SJCRH30 (cell line): ENCODE measurements at places on chromosomes 12 and 14.

DNA sequence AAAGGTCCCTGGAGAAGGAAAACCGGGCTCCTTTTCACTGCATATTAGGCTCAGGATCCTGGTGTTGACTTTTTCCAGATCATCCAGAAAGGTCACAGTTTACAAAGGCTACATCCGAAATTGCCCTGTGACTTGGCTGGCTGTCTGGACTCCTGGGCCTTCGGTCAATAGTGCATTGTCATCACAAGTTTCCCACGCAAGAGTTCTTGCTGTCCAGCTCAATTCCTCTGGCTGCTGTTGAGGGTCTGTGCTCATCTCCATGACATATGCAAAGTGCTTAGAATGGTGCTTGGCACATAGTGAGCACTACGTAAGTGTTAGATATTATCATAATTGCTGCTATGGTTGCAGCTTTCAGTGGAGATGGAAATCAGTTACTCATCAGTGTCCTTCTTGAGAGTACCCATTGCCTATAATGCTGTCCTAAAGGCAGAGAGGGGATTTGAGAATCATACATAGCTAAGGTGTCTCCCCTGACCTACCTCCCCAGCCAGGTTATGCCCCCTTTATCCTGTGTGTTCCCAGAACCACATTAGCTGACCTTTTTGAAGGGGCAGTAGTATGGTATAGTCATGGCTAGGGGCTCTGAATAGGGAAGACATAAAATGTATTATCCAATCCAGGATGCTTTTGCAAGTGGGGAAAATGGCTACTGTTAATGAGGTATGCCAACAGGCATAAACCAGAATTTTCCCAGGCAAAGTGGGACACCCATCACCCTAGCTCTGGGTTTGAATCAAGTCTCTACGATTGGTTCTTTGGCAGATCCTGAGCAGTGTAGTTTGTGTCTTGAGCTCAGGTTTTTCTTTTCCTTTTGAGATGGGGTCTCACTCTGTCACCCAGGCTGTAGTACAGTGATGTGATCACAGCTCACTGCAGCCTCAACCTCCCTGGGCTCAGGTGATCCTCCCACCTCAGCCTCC lies 132.0 kb upstream of the CCND2 start:
- DNase-seq: no peak

DNA sequence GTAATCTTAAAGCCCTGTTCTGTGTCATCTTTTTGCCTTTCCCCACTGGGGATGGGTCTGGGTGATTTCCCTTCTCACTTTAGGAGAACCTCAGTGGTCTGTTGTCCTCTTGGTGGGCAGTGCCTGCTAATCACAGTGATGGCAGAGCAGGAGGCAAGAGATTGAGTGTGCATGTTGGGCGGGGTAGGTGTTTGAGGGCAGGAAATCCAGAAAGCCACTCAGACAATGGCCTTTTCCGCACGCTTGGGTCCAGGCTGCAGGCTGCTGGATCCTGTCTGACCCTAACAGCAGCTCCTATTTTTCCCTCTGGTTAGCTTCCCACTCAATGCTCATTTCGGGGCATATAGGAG lies 13.7 kb upstream of the ITGA5 start:
- no peak for DNase-seq

GRCh38 chr12:113961921-113962710 lies 4.0 kb downstream of the RBM19 start:
- DNase-seq: no peak

- no peak for DNase-seq
Observed at GRCh38 chr12:118472940-118473339, 96.6 kb downstream of the SUDS3 start.

- no peak for DNase-seq
Observed at GRCh38 chr14:74221741-74222140, 17.5 kb upstream of the VSX2 start.

DNA sequence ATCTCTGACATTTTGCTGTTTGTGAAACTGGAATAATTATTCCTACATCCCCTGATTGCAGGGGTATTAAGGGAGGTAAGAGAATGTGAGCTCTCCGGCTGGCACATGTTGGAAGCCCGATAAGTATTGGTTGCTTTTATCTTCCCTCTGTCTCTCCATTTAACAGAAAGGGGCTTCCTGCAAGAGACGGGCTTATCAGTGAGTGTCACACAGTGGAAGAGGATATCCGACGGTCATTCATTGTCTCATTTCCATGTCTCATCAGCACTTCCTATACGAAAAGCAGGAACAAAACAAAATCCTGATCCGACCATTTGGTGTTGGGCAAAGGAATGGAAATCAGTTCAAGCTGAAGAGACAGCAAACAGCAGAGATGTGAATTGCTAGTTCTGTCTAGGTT lies 10.7 kb downstream of the DYRK4 start:
- DNase-seq: no peak

DNA sequence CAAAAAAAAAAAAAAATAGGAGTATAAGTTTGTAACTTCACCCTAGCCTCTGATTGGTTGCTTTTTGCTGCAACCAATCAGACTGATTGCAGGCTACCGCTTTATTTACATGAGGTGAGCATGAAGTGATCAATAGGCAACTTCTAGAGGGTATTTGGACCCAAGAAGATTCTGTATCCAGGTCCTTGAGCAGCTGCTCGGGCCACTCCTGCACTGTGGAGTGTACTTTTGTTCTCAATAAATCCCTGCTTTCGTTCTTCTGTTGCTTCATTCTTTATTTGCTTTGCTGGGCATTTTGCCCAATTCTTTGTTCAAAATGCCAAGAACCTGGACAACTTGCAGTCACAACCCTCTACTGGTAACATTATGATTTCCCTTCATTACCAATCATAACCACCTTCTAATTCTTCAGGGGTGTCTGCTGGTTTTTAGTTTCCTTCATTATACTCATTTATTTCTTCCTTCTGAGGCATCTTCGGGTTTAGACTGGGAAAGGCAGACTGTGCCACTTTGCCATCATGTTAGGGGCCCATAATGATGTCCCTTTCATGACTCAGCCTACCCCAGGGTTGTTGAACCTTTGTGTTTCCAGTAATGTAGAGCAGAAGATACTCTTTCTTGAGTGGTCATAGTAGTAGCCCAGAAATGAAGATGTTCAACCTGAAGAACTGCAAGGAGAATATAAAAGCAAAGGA lies 43.4 kb upstream of the LIMA1 start:
- no peak for DNase-seq
